Renal cortical epithelial cell (primary cell): ENCODE measurements at places on chromosomes 6 and 20. TPM values are rescaled to one million over a fixed set of nuclear protein-coding genes. Genes with fewer than 3 reads are reported as not detected.
A peak's percentile ranks its signal among the peaks of the same experiment; 100 is the strongest.

DNA sequence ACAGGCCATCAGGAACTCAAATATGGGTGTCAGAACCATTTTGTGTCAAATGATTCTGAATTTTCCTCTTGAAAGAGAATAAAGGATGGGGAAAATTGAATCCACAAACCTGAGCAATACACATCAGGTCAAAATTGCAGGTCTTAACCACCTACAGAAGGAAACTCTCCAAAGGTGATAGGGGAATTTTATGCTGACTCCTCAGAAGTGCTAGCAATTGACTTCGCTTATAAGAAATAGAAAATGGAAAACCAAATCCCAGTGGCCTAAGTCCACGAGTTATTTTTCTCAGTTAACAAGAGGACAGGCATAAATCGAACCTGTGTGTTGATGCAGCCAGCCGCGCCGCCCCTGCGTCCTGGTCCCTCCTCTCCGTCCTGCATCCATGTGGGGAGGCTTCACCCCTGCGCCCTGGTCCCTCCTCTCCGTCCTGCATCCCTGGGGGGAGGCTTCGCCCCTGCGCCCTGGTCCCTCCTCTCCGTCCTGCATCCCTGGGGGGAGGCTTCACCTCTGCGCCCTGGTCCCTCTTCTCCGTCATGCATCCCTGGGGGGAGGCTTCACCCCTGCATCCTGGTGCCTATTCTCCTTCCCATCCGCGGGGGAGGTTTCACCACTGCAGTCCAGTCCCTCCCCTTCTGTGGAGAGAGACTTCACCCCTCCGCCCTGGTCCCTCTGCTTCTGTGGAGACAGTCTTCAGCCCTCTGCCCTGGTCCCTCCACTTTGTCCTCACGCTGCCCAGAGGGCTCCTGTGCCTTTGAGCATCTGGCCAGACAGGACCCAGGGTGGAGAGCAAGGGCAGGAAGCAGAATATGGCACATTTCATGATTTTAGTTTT is 230.3 kb downstream of the SMOC2 start:
- DNase-seq: no peak

GRCh38 chr20:63404129-63405085 is 43.3 kb upstream of the CHRNA4 start:
- DNase-seq: no peak

DNA sequence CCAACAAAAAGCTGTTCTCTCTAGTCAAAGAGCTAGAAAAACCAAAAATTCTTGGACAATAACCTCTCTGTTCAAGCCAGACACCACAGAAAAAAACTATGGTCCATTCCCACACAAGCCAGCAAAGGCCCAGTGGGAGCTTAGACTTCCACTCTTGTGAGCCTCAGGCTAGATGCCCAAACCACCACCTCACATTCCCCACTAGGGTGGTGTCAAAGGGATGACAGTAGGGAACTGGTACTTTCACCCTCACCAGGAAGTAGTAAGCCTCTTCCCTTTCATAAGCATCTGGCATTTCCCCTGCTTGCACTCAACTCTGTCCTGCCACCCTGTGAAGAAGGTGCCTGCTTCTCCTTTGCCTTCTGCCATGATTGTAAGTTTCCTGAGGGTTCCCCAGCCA is 58.4 kb upstream of the RNF217 start:
- DNase-seq: no peak

DNA sequence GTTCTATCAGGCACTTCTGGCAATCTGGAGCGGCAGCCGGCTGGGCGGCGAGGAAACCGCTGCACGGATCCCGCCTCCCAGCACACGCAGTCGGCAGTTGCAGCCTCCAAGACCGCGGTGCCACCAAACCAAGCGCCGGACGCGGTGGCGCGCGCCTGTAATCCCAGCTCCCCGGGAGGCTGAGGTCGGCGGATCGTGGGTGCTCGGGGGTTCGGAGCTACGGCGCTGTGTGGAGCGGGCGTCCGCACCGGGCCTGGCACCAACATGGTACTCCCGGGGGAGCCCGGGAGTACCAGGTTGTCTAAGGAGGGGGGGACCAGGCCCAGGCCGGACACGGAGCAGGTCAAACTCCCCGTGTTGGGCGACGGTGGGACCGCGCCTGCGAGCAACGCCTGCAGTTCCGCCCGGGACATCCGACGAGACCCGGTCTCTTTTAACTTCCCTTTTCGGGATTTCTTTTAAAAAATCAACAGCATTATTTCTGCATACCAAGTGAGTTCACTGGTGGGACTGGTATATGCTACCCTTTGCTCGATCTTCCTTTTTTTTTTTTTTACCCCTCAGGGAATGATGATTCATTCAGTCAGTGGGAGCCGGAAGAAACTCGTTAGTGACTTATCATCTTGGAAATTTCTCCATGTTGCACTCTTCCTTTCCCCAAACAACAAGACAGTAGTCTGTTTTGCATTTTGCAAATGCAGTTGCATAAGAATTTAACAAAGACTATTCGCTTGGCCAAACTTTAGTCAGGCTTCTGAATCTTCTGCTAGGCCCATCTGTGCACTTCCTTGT is 27.6 kb downstream of the ZNF311 start:
- peak; percentile 37 for DNase-seq

- no peak for DNase-seq
Measured at GRCh38 chr20:63775096-63775978, 35.8 kb downstream of the SLC2A4RG start.

- DNase-seq: no peak
Measured at GRCh38 chr20:63494420-63495166, 4.3 kb downstream of the EEF1A2 start.

DNA sequence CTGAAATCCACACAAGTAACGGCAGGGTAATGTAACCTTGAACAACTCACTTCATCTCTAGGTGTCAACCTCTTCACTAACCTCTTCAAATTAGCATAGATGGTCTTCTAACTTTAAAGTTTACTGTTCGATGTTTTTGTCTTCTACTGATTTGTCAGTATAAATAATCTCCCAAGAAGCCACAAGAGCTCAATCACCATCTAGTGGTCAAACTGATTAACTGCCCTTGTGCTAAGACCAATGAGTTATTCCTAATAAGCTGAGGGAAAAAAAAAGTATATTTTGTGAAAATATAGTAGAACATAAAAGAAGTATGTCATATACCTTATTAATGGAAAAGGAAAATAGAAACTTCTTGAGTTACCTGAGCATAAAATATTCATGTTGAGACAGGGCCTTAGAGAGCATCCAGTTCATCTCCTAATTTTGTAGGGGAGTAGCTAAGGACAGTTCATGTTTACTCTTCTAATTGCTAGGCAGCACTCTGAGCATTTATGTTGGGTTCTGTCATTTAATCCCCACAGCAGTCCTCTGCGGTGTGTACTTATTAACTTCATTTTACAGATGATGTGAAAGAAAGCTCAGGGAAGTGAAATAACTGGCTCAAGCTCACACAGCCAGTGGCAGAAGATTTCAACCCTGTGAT is 317.1 kb downstream of the ESR1 start:
- peak; percentile 74 for DNase-seq

- DNase-seq: no peak
Measured at GRCh38 chr6:39143238-39143930, 28.4 kb upstream of the SAYSD1 start.

GRCh38 chr20:45370571-45371160 is 7.5 kb downstream of the TP53TG5 start:
- no peak for DNase-seq

GRCh38 chr20:17888044-17888443 is 80.5 kb downstream of the SNX5 start:
- peak; percentile 47 for DNase-seq

- DNase-seq: no peak
Measured at GRCh38 chr20:34629342-34629741, 47.5 kb downstream of the PIGU start.

DNA sequence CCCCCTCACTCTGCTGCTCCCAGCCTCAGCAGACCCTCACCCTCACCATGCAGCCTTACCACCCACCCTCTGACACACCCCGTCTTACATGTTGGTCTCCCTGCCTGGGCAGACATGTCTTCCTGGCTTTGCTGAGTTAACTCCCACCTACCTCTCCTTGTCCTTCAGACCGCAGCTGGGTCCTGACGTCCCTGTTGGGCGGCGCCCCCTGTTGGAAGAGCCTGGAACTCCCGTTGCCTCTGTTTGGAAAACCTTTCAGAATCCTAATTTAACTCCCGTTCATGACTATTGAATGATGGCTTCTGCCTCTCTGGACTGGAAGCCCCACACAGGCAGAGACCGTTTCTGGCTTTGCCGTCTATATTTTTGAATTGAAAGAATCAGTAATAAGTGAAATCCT is 245.1 kb downstream of the MYLK4 start:
- DNase-seq: no peak

DNA sequence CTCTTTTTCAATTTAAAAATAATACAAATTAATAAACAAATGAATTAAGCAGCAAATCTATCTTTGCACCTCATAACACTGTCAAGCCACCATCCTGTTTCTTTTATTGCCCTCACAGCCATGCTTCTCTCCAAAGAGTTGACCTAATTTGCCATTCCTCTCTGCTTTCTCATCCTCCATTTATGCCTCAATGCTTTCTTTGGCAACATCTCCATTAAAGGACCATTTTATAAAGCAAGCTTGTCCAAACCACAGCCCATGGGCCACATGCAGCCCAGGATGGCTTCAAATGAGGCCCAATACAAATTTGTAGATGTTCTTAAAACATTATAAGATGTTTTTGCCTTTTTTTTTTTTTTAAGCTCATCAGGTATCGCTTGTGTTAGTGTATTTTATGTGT is 26.4 kb upstream of the MEI4 start:
- DNase-seq: peak; percentile 13

DNA sequence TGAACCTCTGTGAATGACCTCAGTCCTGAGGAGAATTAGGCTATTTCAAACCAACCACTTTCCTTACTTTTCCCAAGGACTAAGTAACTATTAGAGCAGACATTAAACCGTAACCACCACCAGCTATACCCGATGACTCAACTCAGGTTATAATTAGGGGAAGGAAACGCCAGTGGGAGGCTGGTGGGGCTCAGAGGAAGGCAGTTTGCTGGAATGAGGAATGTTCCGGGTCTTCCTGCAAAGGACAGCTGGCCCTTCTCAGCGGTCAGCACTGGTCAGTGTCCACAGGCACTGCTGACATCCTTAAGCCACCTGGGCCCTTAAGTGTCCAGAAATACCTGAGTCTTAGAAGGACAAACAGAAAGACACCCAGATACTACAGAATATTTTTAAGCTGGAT is 515.2 kb downstream of the MAFB start:
- peak; percentile 19 for DNase-seq

DNA sequence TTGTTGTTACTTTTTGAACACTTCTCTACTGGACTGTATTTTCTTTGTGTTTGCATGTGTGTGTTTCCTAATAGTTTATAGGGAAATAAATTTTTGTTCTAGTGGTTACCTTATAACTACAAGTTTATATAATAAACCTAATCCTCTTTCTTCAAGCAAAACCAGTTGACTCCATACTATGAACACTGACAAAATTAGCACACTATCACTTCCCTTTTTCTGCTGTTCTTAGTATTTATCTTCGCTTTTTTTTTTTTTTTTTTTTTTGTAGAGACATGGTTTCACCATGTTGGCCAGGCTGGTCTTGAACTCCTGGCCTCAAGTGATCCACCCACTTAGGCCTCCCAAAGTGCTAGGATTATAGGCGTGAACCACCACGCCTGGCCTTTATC is 25.0 kb upstream of the C6orf62 start:
- DNase-seq: no peak

DNA sequence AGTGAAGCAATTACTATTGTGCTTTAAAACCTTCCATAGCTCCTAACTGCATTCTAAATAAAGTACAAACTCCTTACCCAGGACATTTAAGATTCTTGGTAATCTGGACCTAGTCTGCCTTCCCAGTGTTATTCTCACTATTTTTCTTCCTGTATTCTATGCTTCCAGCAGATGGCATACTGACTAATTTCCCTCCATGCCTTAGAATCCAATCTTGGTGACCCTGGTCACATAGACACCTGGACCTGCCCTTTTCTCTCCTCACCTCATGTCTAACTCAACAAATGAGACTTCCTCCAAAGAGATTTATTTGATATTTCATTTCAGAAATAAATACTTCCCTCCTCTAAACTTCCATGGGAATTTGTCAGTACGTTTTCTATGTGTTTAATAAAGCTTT is 25.8 kb downstream of the ROS1 start:
- DNase-seq: peak; percentile 18

GRCh38 chr6:112822769-112823168 is 475.6 kb downstream of the RFPL4B start:
- DNase-seq: no peak

DNA sequence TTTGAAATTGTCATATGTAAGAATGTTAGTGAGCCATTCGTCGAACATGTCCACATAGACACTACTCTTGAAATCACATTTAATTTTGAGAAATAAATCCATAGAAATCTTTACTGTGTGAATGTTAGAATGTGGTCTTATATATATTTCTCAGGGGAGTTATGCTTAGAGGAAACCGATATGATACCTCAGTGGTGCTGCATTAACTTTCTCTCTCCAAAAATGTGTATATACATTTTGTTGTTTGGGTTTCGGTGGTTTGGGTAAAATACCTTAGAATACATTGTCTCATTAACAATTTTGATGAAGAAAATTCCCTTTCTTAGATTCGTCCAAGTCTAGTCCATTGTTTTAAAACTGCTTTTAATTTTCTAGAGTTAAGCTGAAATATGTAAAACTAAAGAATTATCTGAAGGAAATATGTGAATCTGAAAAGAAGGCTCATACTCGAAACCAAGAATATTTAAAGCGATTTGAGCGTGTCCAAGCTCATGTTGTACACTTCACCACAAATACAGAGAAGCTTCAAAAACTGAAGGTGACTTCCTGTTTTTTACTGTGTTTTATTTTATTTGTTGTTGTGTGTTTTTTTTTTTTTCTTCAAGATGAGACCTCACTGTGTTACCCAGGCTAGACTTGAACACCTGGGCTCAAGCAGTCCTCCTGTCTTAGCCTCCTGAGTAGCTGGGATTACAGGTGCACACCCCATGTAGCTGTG is 10.3 kb downstream of the KIZ start:
- DNase-seq: no peak

GRCh38 chr6:116101302-116101718 is 657 bp downstream of the NT5DC1 start:
- no peak for DNase-seq

GRCh38 chr6:44059359-44060346 is 67.6 kb downstream of the MRPL14 start:
- DNase-seq: peak; percentile 84

DNA sequence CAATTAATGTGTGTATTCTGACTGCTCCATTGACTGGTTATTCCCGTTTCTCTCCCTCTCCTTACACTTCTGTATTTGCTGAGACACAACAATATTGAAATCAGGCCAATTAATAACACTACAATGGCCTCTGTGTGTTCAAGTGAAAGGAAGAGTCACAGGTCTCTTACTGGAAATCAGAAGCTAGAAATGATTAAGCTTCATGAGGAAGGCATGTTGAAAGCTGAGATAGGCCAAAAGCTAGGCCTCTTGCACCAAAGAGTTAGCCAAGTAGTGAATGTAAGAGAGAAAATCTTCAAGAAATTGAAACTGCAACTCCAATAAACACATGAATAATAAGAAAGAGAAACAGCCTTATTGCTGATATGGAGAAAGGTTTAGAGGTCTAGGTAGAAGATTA is 489.5 kb upstream of the CITED2 start:
- DNase-seq: peak; percentile 57

GRM1 gene
- total RNA-seq: 0.10 TPM in 1 of 2 replicates, not detected in the other

GTSF1L gene
- total RNA-seq: not detected in 2 replicates

PAX1 gene
- 0.10 TPM in 1 of 2 replicates, not detected in the other for total RNA-seq

EBF4 gene
- 2.6 and 5.1 TPM in 2 replicates for total RNA-seq

F13A1 gene
- 0.05 TPM in 1 of 2 replicates, not detected in the other for total RNA-seq

VNN1 gene
- total RNA-seq: 2.2 and 4.5 TPM in 2 replicates
